ENCODE measurements at places on chromosomes 11 and 22.

GRCh38 chr11:61129639-61130523 is 27.6 kb downstream of the CD5 start:
- no peak for DNase-seq

DNA sequence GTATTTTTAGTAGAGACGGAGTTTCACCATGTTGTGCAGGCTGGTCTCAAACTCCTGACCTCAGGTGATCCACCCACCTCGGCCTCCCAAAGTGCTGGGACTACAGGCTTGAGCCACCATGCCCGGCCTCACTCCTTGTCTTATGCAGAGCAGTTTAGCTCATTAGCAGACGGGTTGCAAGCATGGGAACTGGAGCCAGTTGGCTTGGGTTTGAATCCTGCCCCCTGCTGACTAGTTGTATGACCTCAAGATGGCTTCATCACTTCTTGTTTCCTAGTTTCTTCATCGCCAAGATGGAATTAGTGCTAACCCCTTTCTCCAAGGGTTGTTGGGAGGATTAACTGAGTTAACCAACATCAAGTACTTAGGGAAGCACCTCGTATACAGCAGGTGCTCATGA is 23.4 kb upstream of the RASD2 start:
- no peak for DNase-seq

DNA sequence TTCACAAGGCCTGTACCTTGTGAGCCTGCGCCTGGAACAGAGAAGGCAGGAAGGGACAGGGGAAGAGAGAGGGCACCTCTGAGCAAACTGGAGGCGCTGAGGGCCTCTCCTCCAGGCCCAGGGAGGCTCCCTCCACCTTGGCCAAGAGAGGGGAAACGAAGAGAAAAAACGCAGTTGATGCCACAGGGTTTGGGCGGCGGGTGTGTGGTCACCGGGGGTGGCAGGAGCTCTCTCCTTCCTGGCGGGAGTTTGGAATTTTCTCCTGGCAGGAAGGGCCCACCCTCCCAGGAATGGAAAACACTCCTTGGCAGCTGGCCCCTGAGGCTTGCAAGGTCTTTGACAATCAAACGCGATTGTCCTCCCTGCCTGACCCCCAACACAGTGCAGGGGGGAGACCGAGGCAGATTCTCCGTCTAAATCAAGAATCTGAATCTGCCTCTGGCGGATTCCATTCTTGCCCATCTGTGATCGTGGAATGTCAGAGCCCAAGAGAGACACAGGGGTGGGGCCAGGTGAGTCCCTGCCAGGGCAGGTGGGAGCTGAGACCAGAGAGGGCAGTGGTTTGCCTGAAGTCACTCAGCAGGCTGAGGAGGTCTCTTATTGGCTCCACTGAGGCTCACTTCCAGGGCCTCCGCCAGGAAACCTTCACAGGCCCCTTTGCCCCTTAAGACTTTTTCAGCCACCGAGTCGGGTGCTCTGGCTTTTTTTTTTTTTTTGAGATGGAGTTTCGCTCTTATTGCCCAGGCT is 21.0 kb downstream of the RPL3 start:
- no peak for DNase-seq

- no peak for DNase-seq
Observed at GRCh38 chr11:122984186-122985011, 2.8 kb upstream of the BSX start.

- DNase-seq, result no peak
Observed at GRCh38 chr11:19659529-19659928, 53.1 kb upstream of the NAV2 start.

DNA sequence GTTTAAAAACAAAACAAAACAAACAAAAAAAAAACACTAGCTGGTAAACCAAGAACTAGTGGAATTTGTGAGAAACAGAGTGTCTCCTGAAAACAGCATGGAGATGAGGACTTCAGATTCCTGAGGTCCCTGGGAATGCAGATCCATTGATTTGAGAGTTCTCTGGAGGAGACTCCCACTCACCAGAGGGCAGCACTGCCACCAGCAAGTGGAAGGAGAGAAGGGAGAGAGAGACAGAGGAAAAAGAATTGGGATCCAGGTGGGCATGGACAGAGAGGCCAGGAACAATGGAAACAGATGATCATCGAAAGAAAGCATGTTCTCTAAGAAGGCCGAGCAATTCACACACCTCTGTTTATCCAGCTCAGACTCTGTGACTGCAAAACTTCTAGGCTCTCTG is 31.8 kb downstream of the ETS1 start:
- DNase-seq, result no peak

DNA sequence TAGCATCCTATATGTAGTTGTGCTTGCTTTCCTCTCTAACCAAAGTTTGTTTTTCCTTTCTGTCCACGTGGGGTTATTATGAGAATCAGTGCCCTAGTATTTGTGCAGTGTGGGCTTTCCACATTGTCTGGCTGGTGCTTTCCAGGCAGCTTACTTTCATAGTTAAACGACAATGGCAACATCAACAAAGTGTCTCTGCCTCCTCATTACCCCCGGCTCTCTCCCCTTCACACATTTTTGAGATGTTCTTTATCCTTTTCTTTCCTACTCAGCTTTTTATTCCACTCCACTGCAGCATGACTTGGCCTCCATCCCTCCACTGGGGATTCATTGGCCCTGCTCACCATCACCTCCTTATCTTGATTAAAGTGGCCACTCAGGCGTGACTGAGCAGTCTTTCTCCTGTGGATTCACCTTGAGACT is 19.1 kb downstream of the SPECC1L start:
- no peak for DNase-seq

DNA sequence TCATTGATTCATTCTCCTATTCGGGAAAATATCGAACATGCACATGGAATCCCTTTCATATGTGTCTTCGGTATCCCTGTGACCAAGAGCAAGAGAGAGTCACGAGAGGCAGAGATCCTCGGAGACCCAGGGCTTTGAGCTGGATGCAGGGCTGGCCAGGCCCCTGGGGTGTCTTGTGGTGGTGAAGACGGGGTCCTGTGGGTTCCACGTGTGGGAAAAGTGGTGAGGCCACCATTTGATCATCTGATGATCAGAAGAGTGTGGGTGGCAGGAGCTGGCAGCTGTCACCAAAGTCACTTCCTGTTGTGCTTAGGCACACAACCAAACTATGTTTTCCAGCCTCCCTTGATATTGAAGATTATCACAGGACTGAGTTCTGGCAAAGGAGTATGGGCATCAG is 94.0 kb downstream of the BRD1 start:
- no peak for DNase-seq

DNA sequence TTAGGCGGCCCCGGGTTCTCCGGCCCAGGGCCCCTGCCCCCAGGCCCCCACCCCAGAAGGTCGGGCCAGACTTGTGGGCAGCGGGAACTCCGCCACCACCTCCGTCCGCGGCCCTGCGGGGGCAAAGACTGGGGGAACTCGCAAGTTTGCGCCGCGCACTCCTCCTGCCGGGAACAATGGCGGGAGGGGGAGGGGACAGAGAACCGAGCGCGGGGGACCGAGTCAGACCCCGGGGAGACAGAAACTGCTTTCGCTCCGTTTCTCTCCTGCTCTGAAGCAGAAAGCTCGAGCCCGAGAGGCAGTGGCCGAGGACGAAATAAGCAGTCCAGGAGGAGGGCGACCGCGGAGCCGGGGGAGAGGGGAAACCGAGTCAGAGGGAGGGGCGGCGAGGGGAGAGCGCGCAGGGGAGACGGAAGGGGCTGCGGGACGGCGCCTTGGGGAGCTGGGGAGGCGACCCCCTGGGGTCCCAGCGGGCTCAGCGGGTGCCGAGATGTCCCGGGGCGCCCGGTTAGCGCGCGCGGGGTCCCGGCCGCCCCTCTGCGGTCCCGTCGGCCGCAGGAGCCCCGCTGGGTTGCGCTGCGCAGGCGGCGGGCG is 555 bp downstream of the TP53I11 start:
- DNase-seq, result no peak

DNA sequence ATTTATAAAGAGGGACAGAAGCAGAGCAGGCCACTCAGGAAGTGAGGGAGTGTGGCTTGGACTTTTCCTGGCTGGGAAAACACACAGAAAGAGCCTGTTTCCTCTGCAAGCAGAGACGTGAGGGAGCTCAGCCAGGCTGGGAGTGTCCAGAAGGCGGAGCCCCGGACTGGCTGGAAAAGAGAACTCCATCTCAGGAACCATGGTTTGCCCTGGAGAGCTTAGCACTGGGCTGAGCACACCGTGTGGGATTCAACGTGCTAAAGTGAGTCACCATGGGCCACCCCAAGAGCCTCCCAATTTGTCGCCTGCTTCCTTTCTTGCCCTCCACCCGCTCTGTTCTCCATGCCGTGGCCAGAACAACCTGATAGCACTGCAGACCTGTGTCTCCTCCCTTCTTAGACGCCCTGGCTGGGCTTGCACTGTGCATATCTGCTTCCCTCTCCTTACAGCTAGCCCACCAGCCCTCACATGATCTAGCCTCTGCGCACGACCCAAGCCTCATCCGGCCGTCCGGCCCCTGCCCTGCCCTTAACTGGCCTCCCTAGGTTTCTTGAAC is 51.8 kb downstream of the GALNT18 start:
- DNase-seq, result no peak

- no peak for DNase-seq
Observed at GRCh38 chr22:46219636-46220035, 30.5 kb downstream of the CDPF1 start.

DNA sequence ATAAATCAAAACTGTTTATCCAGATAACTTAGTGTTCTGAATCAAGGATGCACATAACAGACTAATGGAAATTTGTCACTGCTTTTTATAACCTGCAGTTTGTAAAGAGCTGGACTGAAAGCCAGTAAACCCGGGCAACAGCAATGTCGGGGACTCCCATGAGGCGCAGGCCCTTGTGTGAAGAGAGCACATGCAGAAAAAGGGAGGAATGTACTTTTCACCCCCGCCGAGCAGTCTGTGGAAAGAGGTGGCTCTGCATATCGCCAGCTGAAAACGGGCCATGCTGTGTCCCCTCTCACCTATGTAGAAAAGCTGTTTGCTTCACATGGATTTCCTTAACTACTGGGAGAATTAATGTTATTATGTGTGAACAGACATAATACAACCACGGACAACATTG is 291.2 kb downstream of the CADM1 start:
- DNase-seq, result no peak

DNA sequence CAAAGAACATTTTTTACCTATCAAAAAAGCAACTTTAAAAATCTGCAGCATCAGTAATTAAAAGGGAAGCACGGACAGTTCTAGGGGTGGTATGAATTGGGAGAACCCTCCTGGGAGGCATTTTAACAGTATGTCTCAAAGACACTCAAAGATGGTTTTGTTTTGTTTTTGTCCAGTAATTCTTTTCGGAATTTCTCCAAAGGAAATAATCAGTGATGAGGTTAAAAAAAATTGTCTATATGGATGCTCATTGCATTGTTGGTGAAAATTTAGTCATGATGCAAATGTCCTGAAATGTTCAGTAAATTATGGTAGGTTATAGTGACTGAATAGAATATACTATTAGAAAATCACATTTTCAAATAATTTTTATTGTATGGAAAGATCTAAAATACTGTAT is 115.1 kb downstream of the ATXN10 start:
- no peak for DNase-seq

DNA sequence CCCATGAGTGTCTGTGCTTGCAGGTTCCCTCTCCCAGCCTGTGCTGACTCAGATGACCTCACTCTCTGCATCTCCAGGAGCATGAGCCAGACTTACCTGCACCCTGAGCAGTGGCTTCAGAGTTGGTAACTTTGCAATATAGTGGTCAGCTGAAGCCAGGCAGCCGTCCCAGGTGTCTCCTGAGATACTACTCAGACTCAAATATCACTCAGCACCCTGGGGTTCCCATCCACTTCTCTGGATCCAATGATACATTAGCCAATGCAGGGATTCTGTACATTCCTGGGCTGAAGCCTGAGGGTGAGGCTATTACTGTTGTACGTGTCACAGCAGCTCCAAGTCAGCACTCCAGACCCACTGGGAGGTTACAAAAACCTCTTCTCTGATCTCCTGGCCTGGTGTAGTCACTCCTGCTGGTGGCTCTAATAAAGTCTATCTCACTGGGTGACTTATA is 87.8 kb upstream of the TOP3B start:
- DNase-seq, result no peak

DNA sequence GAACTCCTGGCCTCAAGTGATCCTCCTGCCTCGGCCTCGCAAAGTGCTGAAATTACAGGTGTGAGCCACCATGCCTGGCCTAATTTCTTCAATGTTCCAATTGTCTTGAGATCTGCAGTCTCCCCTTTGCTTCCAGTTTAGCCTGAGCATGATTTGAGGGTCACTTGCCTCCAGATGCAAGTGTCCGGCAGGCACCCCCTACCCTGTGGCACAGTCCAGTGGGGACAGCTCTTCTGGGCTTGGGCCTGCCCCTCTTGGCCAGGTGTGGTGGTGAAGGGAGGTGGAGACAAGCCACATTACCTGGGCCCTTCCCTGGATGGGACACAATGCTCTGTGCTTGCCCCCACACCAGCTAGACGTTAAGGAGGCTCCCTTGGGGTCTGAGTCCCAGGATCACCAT is 21.3 kb upstream of the CACNG2 start:
- DNase-seq, result no peak

DNA sequence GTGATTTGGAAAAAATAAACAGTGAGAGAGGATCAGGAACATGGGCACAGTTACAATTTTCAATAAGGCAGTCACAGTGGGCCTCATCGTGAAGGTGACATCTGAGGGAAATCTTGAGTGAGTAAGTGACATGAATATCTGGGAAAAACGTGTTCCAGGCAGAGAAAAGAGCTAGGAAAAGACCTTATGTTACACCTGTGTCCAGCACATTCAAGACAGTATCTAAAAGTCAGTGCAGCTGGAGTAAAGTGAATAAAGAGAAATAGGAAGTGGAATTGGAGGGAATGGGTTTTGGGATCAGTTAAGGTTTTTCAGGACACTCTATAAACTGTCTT is 827.5 kb upstream of the FAT3 start:
- DNase-seq, result no peak

DNA sequence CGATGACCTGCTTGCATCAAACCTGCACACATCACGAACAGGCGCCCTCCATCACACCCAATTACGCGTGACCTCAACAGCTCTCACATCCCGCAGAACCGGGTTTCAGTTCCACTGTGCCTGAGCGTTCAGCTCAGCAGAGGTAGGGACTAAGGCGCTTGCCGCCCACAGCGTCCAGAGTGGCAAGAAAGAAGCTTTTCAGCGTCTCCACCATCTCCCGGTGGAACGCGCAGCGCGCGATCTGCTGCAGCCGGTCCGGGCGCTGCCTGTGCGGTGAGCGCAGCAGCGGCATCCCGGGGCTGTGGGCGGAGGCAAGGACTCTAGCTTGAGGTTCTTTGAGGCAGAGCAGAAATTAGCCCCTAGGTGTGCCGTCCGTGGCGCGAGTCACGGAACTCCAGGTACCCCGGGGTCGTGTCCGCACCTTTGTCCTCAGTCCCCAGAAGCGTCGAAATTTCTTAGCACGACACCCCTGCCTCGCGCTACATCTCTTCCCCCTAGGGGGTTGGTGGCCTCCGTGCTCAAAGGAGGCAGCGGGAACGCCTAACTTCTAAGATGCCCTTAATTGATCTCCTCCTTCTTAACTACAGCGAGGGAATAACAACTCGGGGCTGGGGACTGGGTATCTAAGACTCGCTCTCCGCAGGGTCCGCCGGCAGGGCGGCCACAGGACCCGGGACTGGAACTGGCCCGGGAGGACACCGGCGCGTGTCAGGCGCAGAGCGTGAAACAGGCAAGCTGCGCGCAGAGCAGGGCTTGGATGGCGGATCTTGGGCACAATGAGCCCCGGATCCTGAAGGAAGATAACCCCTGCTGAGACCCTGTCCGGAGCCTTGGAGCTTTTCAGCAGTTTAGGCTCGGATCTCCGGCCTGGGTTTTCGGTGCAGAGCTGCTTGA is 1.7 kb upstream of the CALCA start:
- no peak for DNase-seq

GRCh38 chr11:107337917-107338316 is 119.7 kb downstream of the CWF19L2 start:
- DNase-seq, result no peak
